Stimulated activated CD4-positive, alpha-beta T cell treated with anti-CD3 and anti-CD28 coated beads, TNF-alpha, amount 100 ng/mL, for 4 hours (primary cell): ENCODE measurements at places on chromosomes 3 and 15.

DNA sequence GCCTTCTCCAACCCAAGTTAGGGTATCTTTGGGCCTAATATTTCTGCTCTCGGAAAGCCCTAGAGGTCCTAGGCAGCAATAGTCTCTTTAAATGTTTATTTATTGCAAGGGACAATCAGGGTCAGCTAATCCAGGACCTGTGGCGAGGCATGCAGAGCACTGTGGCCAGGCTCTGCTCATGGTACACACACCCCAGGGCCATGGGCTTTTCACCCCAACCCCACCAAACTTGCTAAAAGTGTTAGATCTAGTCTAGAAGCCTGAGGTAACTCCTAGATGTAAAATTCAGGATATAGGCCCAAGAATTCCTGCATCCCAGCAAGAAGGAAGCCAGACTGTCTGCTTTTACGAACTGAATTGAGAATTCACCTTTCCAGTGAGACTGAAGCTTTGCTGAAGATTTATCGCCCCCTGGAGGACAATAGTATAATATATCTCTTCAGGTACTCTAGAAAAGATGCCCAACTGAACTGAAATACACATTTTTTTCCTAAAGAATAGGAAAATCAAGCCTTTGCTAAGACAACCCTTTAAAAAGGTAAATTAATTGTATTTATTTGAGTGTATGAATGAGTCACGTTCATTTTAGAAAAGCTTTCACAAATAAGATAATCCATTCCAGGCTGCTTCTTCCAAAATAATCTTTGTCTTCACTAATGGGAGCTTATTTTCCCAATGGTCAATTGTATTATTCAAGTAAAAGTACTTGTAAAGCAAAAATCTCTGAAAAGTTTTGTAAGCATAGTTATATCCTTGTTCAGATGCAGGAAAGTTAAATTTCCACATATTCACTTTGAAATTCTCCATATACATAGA, 89.8 kb downstream of the LRRC3B start:
- no peak for DNase-seq

GRCh38 chr15:75483961-75484360, 32.5 kb upstream of the SIN3A start:
- DNase-seq = no peak

GRCh38 chr3:126057936-126058335, 26.0 kb downstream of the SLC41A3 start:
- DNase-seq = no peak

DNA sequence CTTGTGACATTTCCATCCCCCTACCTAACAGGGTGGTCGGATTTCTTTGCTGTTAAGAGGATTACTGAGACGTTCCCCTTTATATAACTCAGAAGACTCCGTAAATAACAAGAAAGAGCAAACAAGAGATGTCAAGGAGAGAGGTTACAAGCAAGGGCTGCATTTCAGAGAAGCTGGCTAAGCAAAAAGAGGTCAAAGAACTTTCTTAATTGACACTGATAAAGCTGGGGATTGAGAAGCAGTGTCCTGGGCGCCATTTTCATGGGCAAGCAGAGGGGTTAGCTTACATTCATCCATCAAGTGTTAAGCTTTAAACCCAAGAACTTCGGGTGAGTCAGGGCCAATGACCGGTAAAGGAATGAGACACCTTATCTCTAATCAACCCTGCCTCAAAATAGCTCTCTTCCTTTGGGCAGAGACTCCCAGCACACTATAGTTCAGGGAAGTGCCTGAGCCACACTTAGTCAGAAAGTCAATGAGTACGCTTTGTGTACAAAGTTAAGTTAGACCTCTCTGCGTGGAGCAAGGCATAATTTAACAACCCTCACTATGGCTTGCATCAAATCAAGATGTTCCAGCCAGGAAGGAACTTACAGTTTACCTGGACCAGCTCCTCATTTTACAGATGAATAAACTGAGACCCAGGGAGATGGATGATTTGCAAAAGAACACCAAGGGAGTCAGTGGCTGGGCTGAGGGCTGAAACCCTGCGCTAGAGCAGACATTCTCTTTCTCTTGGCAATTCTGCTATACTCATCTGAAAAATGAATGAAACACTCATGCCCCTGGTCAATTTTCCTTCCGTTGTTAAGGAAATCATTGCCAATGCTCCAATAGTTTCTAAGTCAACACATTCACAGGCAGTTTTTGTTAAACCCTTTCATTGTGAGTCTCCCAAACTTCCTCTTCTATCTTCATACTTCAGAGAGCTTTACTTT, 44.6 kb downstream of the CCNL1 start:
- DNase-seq = no peak
